ENCODE measurements at places on chromosomes 4 and X.

- H3K4me3 ChIP-seq, result no peak overlapping the region
- peaks cover 10% of the 10 kb centered on the region for H3K4me1 ChIP-seq
- DNase-seq, result no peak
- H3K27me3 ChIP-seq, result peaks cover 4% of the 10 kb centered on the region
- no peak overlapping the region for H3K27ac ChIP-seq
- H3K36me3 ChIP-seq, result no peaks in the 10 kb centered on the region
Measured at GRCh38 chrX:20515841-20516461, 249.2 kb upstream of the RPS6KA3 start.

DNA sequence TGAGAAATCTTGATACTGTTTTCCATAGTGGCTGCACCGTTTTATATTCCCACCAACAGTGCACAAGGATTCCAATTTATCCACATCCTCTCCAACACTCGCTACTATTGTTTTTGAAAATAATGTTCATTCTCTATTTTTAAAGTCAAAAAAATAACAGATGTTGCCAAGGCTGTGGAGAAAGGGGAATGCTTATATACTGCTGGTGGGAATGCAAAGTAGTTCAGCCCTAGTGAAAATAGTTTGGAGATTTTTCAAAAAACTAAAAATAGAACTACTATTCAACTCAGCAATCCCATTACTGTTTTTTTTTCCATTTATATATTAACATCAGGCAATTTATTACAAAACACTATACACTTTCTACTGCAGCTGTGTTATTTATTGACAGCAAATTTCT lies 208.7 kb downstream of the CBLL2 start:
- H3K4me3 ChIP-seq, result no peak overlapping the region
- peaks cover 1% of the 10 kb centered on the region for H3K4me1 ChIP-seq
- DNase-seq, result no peak
- no peak overlapping the region for H3K27ac ChIP-seq
- no peaks in the 10 kb centered on the region for H3K36me3 ChIP-seq

DNA sequence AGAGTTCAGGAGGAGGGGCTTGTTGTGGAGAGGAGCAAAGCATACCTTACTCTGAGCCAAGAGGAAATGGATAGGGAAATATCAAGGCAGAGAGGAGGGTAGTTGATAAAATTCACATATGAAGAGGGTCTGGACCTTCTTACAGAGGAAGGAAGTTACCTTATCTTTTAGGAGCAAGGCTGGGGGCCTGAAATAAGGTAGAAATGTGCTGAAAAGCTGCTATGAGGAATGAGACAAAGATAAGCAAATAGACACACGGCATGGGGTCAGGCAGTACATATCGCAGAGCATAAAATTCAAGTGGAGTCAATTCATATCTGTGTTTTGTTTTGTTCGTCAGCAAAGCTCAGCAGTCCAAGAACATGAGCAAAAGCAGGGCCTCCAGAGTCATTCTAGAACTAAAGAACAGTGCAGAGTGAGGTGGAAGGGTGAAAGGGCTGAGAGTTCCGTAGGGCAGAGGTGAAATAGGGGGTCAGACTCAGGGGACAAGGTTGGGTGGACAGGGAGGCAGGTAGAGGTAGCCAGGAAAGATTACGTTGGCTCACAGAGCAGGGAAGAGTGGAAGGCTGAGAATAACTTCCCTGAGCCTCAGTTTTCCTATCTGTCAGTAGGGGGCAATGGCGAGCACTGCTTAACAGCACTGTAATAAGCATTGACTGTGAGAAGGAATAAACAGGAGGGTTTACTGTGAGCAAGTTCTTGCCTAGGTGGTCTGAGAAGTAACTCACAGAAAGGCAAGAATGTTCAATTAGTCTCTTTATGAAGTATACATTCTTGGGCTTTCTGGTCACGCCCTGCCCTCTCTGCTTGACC lies 9.2 kb downstream of the VSIG4 start:
- H3K4me3 ChIP-seq, result no peak overlapping the region
- H3K27ac ChIP-seq, result no peak overlapping the region
- H3K27me3 ChIP-seq, result no peaks in the 10 kb centered on the region
- no peaks in the 10 kb centered on the region for H3K36me3 ChIP-seq

DNA sequence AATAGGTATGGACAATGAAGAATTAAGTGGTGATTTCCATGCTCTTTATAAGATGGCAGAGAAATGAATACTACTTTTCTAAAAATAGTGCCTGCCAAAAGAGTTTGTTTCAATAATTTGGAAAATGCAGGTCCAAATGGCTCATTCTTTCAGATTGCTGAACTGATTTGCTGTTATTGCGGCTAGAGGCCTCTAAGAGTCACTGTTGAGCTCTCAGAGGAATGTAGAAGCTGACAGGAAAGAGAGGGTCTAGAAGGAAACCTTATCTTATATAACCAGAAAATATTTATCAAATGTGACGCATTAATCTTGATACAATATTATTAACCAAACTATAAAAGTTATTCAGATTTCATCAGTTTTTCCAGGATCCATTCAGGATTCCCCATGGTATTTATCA lies 65.7 kb upstream of the PAGE1 start:
- H3K36me3 ChIP-seq, result no peaks in the 10 kb centered on the region
- H3K27me3 ChIP-seq, result peaks cover 5% of the 10 kb centered on the region

DNA sequence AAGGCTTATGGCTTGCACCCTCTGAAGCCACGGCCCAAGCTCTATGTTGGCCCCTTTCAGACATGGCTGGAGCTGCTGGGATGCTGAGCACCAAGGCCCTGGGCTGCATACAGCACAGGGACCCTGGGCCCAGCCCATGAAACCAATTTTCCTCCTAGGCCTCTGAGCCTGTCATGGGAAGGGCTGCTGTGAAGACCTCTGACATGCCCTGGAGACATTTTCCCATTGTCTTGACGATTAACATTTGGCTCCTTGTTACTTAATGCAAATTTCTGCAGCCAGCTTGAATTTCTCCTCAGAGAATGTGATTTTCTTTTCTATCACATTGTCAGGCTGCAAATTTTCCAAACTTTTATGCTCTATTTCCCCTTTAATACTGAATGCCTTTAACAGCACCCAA lies 844.7 kb downstream of the PCDH18 start:
- no peak for DNase-seq
- H3K27me3 ChIP-seq, result no peaks in the 10 kb centered on the region
- H3K4me3 ChIP-seq, result no peak overlapping the region

DNA sequence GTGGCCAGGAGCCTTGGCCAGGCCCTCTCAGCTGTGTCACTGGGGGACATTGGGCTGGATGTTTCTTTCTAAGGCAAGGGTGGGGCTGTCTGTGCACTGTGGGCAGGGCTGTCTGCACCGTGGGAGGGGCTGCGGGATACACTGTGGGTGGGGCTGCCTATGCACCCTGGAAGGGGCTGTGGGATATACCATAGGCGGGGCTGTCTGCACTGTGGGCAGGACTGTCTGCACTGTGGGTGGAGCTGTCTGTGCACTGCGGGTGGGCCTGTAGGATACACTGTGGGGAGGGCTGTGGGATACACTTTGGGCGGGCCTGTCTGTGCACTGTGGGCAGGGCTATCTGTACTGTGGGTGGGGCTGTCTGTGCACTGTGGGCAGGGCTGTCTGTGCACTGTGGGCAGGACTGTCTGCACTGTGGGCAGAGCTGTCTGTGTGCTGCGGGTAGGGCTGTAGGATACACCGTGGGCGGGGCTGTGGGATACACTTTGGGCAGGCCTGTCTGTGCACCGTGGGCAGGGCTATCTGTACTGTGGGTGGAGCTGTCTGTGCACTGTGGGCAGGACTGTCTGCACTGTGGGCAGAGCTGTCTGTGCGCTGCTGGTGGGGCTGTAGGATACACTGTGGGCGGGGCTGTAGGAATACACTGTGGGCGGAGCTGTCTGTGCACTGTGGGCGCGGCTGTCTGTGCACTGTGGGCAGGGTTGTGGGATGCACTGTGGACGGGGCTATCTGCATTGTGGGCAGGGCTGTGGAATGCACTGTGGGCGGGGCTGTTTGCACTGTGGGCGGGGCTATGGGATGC lies 31.1 kb downstream of the ACOX3 start:
- no peak overlapping the region for H3K4me3 ChIP-seq
- H3K4me1 ChIP-seq, result peaks cover 4% of the 10 kb centered on the region
- H3K36me3 ChIP-seq, result peaks cover 53% of the 10 kb centered on the region
- no peak for DNase-seq
- H3K27ac ChIP-seq, result no peak overlapping the region

- no peak for DNase-seq
- no peaks in the 10 kb centered on the region for H3K27me3 ChIP-seq
- H3K36me3 ChIP-seq, result peaks cover 84% of the 10 kb centered on the region
- H3K27ac ChIP-seq, result no peak overlapping the region
Measured at GRCh38 chr4:140628016-140628415, 59.3 kb upstream of the UCP1 start.
